HS-5 (cell line): ENCODE measurements at places on chromosomes 2 and 18.
A peak's percentile ranks its signal among the peaks of the same experiment; 100 is the strongest.

GRCh38 chr2:157875641-157876065, 477 bp downstream of the ACVR1 start:
- no peak for DNase-seq

- no peak for DNase-seq
Observed at GRCh38 chr2:231315896-231316295, 79.6 kb upstream of the B3GNT7 start.

DNA sequence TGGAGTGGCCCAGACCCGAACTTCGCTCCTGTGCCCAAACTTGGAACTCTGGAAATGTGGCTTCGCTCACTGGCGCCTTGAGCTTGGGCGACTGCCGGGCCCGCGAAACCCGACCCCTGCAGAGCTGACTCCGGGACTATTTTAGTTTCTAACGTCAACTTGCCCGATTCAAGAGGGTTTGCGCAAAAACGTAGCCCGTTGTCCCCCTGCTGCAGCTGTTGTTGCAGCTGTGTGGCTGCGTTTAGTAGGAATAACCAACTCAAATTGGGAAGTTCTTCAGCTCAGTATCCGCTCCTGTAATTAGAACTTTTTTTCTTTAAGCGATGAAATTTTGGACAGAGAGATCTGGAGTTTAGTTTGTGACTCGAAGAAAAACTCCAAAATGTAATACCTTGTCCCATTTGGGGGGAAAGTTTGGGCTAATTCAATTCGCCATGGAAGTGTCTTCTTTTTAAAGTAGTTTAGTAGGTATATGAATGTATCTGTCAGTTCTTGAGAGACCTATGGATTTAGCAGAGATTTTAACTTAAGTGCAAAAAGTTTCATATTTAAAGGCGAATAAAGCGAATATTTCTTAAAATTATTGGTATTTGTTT, 559 bp downstream of the MYL12A start:
- no peak for DNase-seq

- DNase-seq, result no peak
Observed at GRCh38 chr2:188931361-188931760, 42.8 kb upstream of the COL3A1 start.

GRCh38 chr2:237673130-237674001, 46.0 kb downstream of the LRRFIP1 start:
- no peak for DNase-seq

DNA sequence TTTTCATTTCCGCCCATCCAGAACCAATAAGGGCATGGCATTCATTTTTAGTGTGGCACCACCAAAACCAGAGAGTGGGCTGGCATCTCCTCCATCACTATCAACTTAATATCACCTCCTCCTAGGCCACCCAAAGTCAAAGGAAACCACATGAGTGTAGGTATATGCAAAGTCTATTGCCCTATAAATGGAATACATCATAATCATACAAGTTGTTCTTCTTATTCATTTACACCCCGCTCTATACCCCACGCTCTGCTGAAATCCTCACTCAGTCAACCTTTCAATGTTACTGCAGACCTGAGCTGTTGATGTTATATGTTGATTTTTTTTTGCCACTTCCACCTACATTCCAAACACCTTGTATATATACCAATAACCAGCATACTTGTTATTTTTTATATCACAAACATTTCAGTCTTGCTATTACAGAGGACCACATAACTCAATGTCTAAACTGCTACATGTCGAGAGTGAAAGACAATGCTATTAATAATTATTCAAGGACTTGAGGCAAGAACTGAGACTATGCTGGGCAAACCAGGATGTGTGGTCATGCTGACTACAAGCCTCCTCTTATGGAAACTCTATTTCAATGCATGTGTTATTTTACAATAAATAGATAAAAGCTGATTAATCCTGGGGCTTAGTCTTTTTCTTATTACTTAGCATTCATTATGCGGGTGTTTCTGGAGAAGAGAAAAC, 466.5 kb upstream of the ID2 start:
- no peak for DNase-seq

DNA sequence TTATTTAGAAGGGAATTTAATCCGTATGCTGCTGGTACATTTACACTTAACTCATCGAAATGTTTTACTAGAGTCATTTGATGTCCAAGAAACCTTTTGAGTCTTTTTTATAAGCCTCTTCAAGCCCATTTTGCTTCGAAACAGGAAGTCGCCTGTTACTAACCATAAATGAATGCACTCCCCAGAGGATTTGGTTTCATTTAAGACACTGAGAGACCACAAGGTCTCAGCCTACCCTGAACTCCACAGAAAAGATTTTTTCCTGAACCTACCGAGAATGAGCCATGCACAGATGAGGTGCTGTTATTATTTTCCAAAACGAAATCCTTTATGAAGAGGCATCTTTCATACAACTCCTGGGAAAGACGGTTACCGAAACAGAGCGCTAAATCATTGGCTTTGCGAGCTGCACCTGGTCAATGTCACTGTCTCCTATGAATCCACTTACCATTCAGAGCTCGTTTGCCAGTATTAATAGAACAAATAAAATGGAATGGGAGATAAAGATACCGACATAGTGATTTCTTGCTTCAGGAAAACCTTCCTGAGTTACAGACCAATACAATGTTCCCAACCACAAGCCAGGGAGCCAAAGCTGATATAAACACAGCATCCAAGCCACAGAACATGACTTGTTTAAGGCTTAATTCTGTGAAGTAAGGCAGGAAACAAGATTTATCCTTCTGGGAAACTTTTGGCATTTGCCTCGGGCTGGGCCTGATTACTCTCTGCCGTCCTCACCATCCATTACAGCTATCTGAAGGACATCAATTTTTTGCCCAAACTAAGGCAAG, 382.1 kb downstream of the OSR1 start:
- peak; percentile 78 for DNase-seq

DNA sequence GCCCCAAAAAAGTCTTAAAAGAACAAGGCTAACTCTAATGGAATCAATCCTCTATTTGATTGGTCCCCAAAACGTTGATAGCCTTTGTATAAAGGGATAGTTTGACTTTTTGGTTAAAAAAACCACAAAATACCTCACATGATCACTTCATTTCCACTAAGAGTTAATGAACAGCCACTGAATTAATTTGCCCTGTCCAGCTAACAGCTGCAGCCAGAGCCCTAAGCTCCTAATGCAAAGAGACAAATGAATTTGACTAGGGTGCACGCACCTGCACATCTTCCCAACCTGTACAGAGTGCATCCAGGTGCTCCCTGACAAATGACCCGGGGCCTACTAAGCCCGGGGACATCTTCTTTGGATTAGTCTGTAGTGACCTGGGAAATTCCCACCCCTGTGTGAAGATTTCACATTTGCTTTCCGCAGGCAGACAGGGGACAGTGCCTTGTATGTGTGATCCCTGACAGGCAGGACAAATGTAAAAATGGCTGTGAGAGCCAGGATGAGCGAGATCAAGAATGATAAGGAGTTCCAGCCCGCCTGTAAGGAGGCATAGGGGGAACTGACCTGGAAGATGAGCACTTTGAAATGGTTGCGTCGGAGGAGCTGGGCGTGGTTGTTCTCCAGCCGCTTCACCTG, 893 bp downstream of the CAVIN2 start:
- DNase-seq, result no peak

GRCh38 chr2:220574038-220574437, 946.6 kb downstream of the SLC4A3 start:
- DNase-seq, result no peak

- DNase-seq, result no peak
Observed at GRCh38 chr2:241812730-241813643, 4.0 kb downstream of the NEU4 start.

DNA sequence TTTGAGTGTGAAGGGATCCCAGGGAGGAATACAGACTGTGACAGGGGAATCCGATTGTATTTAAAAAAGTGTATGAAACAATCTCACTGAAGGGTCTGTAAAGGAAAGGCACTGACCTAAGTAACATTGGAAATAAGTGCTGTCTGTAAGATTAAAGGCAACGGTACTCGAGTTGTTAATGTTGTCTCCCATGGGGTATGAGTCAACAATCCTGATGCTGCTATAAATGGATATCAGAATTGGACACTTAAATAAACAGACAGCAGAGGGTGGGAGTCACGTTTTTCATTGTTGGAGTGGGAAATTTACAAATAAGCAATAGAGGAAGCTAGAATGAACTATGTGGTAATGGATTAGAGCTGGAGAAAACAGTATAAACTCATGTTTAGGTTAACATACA, 452.4 kb upstream of the RGPD4 start:
- no peak for DNase-seq

DNA sequence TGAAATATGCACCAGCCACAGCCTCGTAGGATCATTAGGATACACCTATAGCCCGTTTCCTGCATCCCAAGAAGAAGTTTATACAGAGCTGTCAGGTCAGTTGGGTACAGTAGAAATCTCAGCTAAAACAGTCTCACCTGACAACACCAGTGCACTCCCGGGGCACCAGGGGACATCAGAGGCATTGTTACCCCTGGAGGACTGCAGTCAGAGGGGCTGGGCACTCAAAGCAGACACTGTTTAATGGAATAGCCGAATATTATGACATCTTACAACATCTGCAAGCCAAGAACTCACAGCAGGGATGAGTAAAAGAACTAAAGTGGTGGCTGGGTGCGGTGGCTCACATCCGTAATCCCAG, 93.0 kb upstream of the ID2 start:
- DNase-seq, result no peak

DNA sequence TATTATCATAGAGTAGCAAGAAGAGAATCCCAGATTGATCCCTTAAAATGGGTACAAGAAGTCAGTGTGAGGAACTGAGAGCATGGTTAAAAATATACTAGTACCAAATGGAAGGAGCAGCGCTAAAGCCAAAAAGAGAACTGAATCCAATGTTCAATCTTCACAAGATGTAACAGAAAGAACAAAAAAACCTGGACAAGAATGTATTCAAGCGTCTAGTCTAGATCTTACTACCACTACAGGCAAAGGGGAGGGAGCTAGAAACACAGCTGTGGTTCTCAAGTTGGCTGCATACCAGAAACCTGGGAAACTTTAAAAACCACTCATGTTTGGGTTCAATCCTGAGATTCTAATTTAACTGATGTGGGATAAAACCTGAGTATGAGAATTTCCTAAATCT, 57.5 kb downstream of the PIAS2 start:
- DNase-seq, result no peak

DNA sequence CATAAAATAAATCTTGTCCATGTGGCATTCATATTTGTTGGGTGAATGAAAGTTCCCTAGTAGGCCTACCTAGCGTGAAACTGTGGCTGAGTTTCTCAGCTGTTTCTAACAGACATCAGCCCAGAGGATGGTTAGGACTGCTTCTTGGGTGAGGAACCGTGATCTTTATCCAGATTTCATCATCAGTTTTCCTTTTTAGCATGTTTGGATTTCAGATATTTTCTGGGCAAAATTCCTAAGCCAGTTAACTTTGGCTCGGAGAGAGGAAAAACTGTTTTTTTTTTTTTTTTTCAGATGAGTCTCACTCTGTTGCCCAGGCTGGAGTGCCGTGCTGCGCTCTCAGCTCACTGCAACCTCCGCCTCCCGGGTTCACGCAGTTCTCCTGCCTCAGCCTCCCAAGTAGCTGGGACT, 53.5 kb downstream of the DGKD start:
- DNase-seq, result no peak

GRCh38 chr2:170895023-170895757, 33.9 kb upstream of the GORASP2 start:
- peak; percentile 26 for DNase-seq

DNA sequence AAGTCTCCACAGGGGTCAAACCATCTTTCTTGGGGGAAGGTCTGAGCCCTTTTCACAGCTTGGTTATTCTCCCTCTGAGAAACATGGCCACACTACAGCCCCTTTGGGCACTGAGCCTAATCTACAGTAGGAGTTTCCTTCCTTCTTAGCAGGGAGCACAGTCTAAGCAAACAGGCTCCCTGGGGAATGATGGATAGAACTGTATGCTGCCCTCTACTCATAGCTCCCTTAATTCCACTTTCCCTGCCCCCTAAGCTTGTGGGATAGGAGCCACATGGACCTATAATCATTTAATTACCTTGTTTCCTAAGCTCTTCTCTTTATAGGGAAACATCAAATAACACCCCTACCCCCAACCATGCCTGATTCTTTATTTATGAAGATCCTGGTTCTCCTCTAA, 442.1 kb upstream of the MEX3C start:
- DNase-seq, result no peak

DNA sequence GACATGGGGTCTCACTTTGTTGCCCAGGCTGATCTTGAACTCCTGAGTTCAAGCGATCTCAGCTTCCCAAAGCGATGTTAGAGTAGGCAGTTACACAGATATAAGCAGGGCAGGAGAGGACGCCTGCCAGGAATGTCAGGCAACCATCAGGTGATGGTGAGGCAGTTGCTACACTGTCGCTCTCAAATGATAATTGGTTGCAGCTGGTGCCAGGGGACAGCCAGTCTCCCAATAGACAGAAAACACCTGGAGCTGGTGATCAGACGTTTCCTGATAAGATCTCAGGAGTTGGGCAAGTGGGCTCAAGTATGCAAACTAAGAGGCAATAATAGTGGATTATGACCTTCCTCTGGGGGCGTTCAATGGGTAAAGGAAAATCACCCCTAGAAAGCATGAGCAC, 163.1 kb upstream of the RGPD4 start:
- DNase-seq, result no peak

DNA sequence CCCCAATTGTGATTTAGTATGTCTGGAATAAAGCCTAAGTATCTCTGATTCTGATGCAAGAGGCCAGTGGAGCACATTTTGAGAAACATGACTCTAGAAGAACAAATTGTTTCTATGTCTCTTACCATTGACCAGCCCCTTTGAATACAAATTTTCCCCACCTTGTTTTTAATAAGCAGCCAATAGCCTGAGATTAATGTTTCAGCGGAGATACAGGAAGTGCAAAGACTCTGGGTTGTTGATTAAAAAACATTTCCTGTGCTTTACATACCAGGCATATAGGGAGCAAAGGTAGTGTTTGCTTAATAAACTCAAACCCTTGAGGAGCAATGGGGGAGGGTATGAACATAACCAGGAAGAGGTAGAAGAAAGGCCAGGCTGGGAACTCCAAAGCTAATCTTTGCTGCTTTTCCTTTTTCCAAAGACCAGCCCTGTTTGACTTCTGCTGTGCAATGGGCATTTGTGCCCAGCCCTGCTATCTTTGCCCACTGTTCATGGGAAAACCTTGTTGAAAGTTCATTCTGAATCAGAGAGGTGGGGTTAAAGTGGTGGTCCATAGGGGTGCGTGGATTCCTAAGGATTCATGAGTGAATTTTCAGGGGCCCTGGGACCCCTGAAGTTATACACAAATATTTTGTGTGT, 29.3 kb downstream of the UPP2 start:
- DNase-seq, result no peak

- no peak for DNase-seq
Observed at GRCh38 chr18:49360582-49360981, 99.9 kb downstream of the DYM start.

GRCh38 chr2:137930146-137930545, 34.1 kb upstream of the HNMT start:
- no peak for DNase-seq
